ENCODE measurements at places on chromosomes 5 and 9.

GRCh38 chr9:92432350-92432749 lies 8.1 kb upstream of the OMD start:
- peak; percentile 38 for ATAC-seq

GRCh38 chr5:117165068-117165467 lies 590.4 kb upstream of the SEMA6A start:
- no peak for ATAC-seq

- peak; percentile 47 for ATAC-seq
Measured at GRCh38 chr5:179805529-179806249, 977 bp downstream of the MGAT4B start.

GRCh38 chr5:32990593-32991420 lies 279.7 kb downstream of the NPR3 start:
- no peak for ATAC-seq

GRCh38 chr5:178777520-178777919 lies 47.1 kb upstream of the ZNF354A start:
- no peak for ATAC-seq

GRCh38 chr9:127154390-127155191 lies 32.2 kb upstream of the ANGPTL2 start:
- no peak for ATAC-seq

DNA sequence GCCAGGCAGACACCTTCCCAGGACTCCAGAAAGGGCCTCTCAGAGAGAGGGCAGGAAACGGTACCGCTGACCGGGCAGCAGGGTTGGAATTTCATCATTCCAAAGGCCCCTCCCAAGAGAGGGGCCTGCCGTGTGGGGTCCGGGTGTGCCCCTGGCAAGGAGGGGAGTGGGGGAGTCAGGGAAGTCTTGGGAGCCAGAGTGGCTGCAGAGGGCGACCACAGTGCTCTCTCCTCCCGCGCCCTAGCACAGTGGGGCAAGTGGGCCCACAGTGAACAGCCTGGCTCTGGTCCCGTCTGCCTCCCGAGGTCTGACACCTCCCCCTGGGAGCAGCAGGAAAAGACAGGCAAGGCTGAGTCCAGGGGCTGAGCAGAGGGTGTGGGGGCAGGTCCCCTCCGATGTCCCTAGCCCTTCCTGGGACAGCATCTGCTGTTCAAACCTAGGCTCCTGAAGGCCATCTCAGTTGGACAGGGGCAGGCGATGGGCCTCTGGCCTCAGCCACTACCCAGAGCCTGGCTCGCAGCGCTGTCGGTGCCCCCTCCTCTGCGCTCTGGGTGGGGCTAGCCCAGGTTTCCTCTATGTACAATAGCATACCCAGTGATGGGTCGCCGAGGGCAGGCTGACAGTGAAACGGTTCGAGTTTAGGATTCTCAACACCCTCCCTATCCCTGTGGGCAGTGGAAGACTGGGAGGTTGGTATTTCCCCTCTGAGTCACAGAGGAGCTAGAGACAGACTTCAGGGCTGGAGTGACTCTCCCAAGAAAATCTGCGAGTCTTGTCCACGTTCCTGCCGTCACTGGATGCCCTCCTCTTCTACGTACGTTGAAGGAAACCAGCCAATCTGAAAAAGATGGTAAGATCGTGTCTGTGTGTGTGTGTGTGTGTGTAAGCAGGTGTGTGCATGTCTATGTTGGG lies 25.4 kb upstream of the SARDH start:
- no peak for ATAC-seq

- ATAC-seq, result no peak
Measured at GRCh38 chr9:114501796-114502682, 3.2 kb downstream of the WHRN start.
